Kidney tubule cell (primary cell): ENCODE measurements at places on chromosomes 5 and 9.

DNA sequence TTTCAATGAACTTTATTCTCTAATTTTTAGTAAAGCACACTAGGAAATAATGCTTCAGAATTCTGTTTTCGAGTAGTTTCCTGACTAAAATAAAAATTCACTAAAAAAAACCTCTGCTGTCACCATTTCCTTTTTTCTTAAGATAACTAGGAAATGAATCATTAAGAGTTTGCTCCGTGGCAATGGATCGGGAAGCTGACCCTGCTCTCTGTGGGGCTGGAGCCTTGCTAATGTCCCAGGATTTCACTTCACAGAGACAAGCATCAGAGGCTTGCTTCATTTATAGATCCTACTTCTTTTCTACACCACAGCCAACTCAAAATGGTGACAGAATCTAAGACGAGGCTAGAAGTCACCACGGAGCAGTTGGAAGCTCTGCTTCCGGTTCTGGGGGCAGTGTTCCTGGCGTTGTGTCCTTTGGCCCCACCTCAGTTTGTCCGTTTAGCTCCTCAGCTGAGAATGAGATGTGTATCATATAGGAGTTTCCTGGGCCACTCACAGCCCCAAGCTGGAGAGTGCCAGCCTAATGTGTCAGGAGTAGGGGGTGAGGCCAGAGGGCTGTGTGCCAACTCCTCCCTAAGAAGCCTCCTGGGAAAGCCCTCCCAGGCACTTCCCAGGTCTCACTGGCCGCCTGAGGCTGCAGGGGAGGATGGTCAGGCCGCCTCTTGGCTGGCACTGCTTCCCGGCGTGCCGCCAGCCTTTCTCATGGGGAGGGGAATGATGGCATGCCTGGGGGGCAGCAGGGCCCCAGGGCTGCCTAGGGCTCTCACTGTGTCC lies 19.6 kb downstream of the TENT4A start:
- peak; percentile 90 for DNase-seq

GRCh38 chr5:112303685-112304084 lies 115.4 kb downstream of the EPB41L4A start:
- no peak for DNase-seq

DNA sequence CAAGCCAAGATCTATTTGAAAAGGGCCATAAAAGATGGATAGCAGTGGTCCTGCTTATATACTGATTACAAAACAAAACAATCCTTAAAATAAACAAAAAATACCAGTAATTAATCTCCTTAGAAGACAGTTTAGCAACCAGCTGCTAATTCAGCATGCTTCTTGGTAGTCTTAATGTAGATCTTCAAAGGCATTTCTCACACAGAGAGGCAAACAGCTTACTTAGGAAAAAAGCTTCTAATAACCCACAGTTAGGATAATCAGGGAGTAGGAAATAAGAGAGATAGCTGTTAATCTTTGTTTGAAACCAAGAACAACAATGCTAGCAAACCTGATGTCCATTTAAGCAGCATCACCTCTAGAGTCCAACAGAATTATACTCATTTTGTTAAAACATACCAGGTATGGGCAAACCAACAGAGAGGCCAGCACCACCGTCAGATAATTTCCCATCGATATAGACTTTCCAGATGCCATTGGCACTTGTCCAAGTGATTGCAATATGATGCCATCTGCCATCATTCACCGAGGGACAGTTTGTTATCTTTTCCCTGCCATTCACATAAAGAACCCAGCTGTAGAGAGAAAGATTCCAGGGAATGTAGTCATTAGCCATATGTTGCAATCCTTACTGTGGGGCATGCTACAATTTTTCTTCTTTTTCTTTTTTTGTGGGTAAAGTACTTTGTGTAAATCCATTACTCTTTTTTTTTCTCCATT lies 105.6 kb upstream of the TXNDC8 start:
- DNase-seq: no peak

DNA sequence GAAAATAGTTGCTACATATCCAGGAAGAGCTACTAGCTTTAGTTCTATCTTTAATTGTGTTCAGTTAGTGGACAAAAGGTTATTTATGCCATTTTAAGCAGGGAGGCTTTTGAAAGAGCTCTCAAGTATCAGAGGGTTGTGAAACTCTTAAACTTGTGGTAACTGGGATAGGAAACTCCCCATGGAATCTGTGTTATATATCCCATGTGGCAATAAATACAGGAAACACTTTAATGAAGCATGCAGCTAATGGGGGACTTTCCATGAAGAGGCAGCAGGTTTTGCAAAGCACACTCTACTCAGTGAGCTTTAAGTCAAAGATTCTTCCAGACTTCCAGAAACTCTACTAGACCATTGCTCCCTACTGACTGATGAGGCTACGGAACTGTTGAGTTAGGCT lies 805.0 kb upstream of the C9orf72 start:
- no peak for DNase-seq

GRCh38 chr5:1312993-1313833 lies 18.3 kb upstream of the TERT start:
- DNase-seq: no peak

- DNase-seq: no peak
Measured at GRCh38 chr9:8206720-8207119, 407.1 kb upstream of the DMAC1 start.

DNA sequence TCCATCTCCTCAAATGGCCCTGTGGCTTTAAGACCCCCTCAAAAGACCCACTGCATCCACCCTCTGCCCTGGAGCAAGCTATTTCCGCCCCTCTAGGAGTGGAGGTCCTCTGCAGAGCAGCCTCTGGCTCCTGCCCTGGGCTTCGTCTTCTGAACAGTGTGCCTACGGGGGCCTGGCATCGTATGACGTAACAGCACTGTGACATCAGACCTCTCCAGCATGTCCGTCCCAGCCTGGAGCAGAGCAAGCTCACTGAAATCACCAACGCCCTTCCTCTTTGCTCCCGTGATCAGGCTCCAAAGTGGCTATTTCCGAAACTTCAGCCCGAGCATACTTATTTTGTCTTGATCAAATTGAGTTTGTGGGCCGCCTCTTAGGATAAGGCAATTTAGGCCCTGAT lies 69.1 kb upstream of the PTCH1 start:
- no peak for DNase-seq

- no peak for DNase-seq
Measured at GRCh38 chr5:58446024-58446423, 13.9 kb downstream of the PLK2 start.

DNA sequence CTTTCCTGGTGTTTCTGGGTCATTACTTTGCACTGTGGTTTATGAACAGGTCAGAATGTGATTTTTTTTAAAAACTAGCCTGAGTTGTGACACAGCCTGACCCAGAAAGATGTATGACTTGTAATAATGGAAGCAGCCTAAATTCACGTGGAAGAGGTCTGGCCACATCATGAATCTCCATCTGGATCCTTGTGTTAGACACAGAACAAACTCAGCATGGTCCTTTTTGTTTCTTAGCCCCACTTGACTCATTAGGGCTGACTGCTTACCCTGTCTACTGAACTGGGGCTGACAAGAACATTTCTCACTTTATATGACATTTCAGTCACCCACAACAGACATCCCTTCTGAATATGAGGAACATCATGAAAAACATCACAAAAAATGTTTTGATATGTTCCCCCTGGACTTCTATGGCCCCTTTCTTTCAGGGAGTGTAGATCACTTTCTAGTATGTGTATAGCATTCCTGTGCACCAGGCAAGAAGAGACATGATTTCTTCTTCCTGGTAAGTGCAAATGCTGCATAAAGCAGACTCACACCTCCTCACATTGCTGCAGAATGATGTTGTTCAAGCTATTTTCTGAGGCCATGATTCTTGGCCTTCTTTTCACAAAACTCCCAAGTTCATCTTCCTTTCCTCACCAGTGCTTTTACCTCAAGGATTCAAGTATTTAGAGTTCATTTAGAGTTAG lies 52.3 kb downstream of the ZNF622 start:
- peak; percentile 27 for DNase-seq

GRCh38 chr9:69572611-69573010 lies 99.6 kb downstream of the APBA1 start:
- no peak for DNase-seq

DNA sequence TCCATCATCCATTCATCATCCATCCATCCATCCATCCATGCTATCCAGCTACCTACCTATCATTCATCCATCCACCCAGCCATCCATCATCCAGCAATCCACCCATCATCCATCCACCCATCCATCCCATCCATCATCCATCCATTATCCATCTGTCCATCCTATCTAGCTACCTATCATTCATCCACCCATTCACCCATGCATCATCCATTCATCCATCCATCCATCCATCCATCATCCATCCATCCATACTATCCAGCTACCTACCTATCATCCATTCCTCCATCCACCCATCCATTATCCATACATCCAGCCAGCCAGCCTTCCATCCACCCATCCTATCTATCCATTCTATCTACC lies 26.3 kb downstream of the SLC6A3 start:
- no peak for DNase-seq

GRCh38 chr9:72888067-72888466 lies 64.8 kb downstream of the ALDH1A1 start:
- DNase-seq: no peak
